NCI-H460 (cell line): ENCODE measurements at places on chromosomes 3 and 15. TPM values are rescaled to one million over a fixed set of nuclear protein-coding genes. Genes with fewer than 3 reads are reported as not detected.

- no peak for DNase-seq
Measured at GRCh38 chr3:17023006-17023664, 138.4 kb downstream of the PLCL2 start.

DNA sequence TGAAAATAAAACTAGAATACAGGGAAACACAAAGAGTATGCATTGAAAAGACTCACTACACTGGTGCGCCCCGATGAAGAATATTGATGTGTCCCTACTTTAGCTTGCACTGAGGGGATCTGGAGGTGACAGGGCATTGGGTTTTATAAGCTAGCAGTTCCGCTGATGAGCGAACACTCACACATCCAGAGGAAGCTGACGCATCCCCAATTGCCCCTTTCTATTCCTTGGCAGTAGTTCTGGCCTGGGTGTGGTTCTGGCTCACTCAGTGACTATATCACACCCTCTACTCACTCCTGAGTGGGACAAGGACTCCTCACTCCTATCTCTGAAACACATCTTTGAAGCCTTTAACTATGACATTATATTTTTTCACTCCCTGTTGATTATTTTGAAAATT, 71.0 kb downstream of the B3GNT5 start:
- no peak for DNase-seq

- no peak for DNase-seq
Measured at GRCh38 chr15:23897091-23897490, 210.0 kb upstream of the NDN start.

GRCh38 chr15:89196994-89197393, 24.4 kb downstream of the RLBP1 start:
- DNase-seq, result no peak

- no peak for DNase-seq
Measured at GRCh38 chr15:38551720-38552648, 12.6 kb downstream of the RASGRP1 start.

- no peak for DNase-seq
Measured at GRCh38 chr3:49563040-49563578, 8.8 kb downstream of the BSN start.

- no peak for DNase-seq
Measured at GRCh38 chr15:38053776-38054175, 119.3 kb downstream of the TMCO5A start.

GRCh38 chr15:69983696-69984265, 113.9 kb downstream of the TLE3 start:
- DNase-seq, result no peak

DNA sequence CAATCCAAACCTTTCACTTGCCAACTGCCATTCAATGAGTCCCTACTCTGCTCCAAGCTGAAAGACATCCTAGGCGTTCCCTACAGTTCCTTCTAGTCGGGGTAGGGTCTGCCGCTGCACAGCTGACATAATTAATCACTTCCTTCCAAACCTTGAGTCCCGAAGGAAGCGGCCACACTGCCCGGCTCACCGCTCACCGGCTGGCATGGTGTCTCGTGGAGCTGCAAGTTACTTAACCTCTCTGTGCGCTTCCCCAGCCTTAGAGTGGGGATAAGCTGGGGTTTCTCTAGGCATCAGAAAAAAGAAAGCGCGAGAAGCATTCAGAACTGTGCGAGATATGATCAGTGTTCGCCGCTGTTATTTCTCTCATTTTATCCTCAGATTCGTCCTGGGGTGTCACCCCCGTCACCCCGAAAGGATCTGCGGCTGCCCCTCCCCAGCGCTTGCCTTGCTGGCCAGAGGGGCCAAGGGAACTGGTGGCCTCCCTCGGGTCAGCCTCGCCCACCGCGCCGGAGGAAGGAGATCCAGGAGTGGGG, 748 bp downstream of the MRPS25 start:
- no peak for DNase-seq

DNA sequence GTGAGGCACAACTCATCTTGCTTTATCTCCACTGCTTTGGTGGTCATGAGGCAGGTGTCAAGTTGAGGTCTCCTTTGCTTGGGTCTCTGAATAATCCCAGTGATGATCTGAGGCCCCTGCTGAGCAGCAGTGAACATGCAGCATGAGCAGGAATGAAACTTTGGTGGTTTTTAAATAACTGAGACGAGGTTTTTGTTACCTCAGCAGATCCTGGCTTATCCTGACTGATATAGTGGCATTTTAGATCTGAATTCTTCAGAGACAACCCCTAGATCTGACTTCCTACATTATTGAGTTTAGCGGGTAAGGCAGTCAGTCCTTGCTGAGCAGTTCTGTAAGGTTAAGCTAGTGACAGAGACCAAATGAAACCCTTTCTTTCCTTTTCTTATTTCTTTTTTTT, 230.4 kb downstream of the ARRDC4 start:
- no peak for DNase-seq

GRCh38 chr3:121592856-121593702, at the start of gene FBXO40:
FBXO40 (plus strand) TSS chr3:121593379; CDS start chr3:121620576, 27,197 bp downstream.
- DNase-seq, result no peak

- no peak for DNase-seq
Measured at GRCh38 chr15:43221422-43221821, 604 bp upstream of the EPB42 start.

SYNPR gene
- total RNA-seq, result not detected in 2 replicates

SERPINI2 gene
- not detected in 2 replicates for total RNA-seq

RASGRF1 gene
- total RNA-seq, result not detected in 2 replicates

IL5RA gene
- total RNA-seq, result 0.06 TPM in 1 of 2 replicates, not detected in the other

PLAAT1 gene
- total RNA-seq, result 2.2 and 3.7 TPM in 2 replicates
